Stimulated activated CD4-positive, alpha-beta T cell treated with anti-CD3 and anti-CD28 coated beads, TNF-alpha, amount 100 ng/mL, for 1 hour (primary cell): ENCODE measurements at places on chromosomes 13 and 19.

- DNase-seq, result no peak
Measured at GRCh38 chr13:113835461-113836270, 28.2 kb downstream of the GAS6 start.

DNA sequence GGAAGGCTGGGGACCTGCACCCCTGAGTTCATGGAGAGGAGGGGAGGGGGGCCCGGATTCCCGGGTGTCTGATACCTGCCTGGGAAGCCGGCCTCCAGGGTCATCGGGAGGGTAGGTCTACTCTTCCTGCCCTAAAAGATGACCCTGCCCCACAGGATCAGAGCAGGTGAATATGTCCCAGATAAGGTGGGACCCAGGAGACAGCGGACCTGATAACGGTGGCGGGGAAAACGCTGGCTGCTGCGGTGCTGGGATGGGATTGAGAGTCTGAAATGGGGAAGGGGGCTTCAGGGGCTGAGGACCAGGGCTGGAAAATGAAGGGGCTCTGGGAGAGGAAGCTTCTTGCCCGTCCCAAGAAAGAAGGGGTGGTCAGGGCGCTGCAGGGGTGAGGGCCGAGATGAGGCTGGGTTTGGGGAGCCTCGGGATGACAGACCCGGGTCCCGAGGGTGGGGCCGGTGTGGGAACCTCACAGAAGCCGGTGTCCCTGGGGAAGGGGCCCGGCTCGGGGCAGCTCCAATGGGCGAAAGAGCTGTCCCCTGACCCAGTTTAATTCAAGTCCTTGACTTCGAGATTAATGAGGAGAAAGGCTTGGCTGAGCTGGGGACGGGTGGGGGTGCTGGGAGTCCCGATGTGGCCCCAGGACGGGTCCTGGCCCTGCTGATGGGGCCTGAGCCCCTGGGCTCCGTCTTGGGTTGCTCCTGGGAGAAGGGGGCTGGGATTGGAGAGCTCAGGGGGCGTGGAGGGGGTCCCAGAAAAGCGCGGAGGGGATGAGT is 823 bp downstream of the TTYH1 start:
- no peak for DNase-seq

GRCh38 chr19:11736696-11737095 is 2.0 kb downstream of the ZNF823 start:
- DNase-seq, result no peak

DNA sequence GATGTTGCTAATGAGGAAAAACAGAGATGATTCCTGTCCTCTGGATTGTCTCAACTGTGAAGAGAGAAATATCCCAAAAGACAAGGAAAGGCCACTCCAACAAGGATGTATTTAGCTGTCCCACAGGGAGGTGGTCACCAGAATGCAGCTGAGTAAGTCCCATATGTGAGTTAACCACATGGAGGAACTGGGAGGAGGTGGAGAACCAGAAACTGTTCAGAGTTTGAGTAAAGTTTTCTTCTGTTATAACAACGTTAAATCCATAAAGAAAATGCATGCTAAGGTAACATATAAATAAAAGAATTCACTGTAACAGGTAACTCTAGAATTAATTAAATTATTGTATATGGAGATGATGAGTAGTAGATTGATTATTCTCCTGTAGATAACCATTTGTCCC is 5.3 kb downstream of the ZNF763 start:
- no peak for DNase-seq

- no peak for DNase-seq
Measured at GRCh38 chr13:87622971-87623370, 48.2 kb upstream of the SLITRK5 start.

GRCh38 chr19:42397263-42398166 is 7.4 kb upstream of the CNFN start:
- DNase-seq, result no peak

- no peak for DNase-seq
Measured at GRCh38 chr13:21673539-21673788, 2.6 kb downstream of the FGF9 start.

- DNase-seq, result no peak
Measured at GRCh38 chr19:3065675-3066357, 3.5 kb upstream of the TLE5 start.

- no peak for DNase-seq
Measured at GRCh38 chr13:112215871-112216270, 148.9 kb downstream of the SOX1 start.

GRCh38 chr13:86020351-86021002 is 221.3 kb upstream of the SLITRK6 start:
- no peak for DNase-seq

DNA sequence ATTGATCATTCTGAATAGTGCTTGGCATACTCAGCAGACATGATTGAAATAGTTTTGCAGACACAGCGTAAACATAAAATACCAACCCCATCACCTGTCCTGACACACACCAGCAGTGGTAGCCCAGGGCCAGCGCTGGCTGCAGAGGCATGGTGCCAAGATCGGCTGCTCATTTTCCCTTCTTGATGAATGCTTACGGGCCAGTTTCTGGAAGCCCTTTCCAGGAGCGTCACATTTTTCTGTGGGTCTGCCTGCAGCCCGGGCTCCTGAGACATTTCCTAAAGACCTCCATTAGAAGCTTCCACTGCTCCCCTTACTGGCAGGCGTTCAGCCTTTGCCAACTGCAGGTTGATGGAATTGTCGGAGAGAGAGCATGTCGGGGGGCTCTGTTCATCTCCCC is 48.6 kb downstream of the CHST8 start:
- no peak for DNase-seq

DNA sequence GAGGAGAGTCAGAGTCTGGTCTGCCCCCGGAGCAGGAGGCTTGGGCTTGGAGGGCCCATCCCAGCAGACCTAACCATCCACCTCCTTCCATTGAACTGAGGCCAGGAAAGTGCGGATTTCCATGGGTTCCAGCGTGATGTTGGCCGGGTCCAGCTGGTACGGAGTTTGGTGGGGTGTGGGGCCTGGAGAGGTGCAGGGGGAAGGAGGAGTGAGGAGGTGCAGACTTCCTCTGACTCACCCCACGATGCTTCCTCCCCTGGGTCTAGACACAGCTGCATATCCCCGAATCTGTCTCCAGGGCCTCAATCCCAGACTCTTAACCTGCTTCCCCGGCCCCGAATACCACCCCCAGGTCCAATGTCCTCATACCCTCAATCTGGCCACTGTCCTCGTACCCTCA is 20.0 kb downstream of the MAN2B1 start:
- no peak for DNase-seq

- DNase-seq, result no peak
Measured at GRCh38 chr13:35743165-35743564, 266.7 kb upstream of the MAB21L1 start.

- no peak for DNase-seq
Measured at GRCh38 chr19:927351-927779, 1.5 kb downstream of the ARID3A start.
